Activated T-cell treated with anti-CD3 and anti-CD28 coated beads for 4 hours (primary cell): ENCODE measurements at places on chromosomes 7 and 10.

DNA sequence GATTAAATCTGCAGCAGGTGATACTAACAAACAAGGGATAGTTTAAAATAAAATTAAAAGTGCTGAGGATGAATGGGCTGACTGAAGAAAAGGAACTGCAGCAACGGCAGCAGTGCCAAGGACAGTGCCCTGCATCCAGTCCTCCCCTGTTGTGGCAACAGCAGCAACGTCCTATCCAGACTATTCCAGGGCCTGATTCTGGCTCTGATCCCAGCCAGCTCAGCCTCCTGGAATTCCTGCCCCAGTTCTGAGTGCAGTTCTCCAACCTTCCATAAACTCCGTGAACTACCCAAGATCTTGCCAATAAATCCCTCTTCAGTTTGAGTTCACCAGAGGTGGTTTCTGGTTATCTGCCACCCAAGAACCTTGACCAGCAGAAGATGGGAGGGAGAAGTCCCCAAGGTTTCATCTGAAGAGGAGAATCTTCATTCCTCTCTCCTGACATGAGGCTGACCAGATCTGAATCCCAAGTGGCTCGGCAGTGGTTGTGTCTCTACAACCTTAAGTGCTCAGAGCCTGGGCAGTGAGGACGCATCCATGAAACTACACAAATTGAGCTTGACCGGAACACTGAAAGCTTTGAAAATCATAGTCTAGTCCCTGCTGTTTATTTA, 115.8 kb downstream of the SORBS1 start:
- DNase-seq, result no peak

- DNase-seq, result no peak
Measured at GRCh38 chr10:27482984-27483956, 20.8 kb upstream of the RAB18 start.

DNA sequence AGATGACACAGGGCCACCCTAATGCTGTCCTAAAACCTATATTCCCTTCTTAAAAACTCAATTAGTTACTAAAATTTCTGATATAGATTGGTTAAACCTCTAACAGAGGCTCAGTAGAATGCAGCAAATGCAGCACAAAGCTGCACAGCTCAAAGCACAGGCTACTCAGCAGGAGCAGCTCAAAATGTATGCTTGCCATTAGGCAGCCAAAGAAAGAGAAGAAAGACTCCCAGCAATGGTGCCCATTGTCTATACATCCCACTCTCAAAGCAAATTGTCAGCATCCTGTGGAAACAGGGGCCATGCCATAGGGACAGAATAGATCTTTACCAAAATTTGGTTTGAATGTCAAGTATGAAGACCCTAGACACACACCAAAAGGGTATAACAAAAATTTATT, 73.5 kb downstream of the TFPI2 start:
- DNase-seq, result no peak

- no peak for DNase-seq
Measured at GRCh38 chr10:3770611-3771110, 14.3 kb downstream of the KLF6 start.

DNA sequence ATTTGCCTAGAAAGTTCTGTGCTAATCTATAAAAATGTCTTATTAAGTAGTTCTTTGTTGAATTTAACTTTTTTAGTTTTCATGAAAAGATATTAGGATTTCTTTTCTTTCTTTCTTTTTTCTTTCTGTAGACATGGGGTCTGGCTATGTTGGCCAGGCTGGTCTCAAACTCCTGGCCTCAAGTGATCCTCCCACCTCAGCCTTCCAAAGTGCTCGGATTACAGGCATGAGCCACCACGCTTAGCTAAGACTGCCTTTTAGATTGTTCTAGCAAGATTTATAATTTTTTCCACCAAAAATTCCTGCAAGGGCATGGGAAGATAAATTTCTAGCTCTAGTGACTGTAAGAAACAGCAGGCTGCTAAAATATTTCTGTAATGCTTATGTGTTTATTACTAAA, 140.5 kb downstream of the WDR37 start:
- no peak for DNase-seq

DNA sequence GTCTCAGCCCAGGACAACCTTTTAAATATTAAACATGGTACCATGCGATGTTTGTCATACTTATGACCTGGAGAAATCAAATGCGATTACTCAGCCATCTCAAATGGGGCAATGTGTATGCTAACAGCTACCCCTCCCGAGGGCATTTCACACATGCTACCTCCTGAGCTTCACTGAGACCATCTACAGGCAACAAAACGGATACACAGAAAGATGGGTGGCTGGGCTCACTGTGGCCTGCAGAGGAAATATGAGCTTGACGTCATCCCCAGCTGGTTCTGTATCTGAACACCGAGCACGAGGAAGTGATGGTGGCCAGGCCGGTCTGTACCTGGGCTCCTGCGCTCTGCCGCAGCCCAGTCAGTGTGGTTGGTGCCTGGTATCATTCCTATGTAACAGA, 374.3 kb downstream of the RPS24 start:
- DNase-seq, result no peak

DNA sequence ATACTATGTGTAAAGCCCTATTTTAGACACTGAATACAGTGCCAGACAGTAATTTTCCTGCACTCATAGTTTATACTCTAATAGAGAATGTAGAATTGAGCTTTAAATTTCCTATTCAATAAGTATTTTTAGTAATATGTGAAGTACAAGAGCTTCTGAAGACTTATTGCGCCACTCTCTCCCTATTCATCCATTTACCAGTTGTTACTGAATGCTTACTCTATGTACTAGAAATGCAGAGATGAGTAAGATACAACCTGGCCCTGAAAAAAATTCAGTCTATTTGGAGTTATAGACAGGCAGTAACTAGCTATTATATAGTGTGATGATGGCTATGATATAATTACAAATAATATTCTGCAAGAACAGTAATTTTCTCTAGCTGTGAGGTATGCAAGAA, 98.8 kb downstream of the ADK start:
- no peak for DNase-seq
